ENCODE measurements at places on chromosomes 13 and 19.
A peak's percentile ranks its signal among the peaks of the same experiment; 100 is the strongest.

GRCh38 chr13:26446751-26447150, 110.7 kb upstream of the WASF3 start:
- H3K27me3 ChIP-seq: no peaks in the 10 kb centered on the region
- DNase-seq: no peak
- H3K27ac ChIP-seq: no peak overlapping the region
- no peak overlapping the region for H3K4me3 ChIP-seq
- H3K4me1 ChIP-seq: no peaks in the 10 kb centered on the region

DNA sequence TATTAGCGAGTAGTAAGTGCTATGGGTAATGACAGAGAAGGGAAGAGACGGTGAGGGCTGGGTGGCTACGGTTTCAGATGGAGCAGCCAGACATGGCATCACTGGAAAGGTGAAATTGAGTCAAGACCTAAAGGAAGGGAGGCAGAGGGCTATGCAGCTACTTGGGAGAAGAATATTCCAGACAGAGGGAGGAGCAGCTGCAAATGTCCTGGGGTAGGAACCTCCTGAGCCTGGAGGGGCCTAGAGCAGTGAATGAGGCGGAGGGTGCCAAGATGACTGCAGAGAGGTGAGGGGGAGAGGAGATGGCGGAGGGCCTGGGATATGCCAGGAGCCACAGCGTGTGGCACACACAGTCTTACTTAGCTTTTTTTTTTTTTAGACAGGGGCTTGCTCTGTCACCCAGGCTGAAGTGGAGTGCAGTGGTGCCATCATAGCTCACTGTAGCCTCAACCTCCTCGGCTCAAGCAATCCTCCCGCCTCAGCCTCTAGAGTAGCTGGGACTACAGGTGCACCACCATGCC, 21.1 kb downstream of the PLEKHF1 start:
- DNase-seq: no peak
- H3K4me1 ChIP-seq: no peaks in the 10 kb centered on the region

DNA sequence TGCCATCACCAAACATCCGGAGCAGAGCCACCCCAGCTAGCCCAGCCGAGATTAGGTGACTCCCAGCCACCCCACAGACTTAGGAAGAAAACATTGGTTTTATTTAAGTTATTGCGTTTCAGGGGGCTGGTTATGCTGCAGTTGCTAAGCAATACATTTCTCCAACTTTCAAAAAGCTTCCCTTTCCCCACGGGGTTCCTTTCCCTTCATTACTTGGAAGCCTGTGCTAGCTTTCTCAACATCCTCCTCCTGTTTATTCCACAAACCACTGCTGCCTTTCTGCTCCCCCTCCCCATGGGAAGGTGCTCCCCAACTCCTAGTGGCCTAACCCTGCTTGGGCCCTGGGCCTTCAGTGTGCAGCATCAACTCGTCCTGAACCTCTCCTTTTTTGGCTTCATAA, 52.6 kb downstream of the CDADC1 start:
- H3K27ac ChIP-seq: no peak overlapping the region
- H3K27me3 ChIP-seq: no peaks in the 10 kb centered on the region
- H3K4me1 ChIP-seq: peaks cover 6% of the 10 kb centered on the region
- DNase-seq: no peak
- H3K4me3 ChIP-seq: no peak overlapping the region

DNA sequence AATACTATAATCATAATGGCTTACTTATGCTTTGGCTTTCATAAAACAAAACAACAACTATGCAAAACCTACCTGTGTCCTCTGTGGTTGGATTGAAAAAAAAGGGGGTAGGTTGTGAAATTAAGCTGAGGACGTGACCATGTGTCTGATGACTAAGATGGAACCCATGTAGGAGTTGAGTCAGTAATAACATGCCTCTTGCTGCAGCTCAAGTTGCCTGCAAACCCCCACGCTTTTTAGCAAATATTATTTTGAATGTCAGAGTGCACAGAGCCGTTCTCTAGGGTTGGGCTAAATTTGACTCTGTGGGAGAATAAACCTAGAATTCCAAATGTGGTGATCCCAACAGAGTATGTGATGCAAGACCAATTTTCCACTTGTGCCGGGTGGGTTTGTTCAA, 209.3 kb downstream of the KCNRG start:
- H3K4me1 ChIP-seq: no peaks in the 10 kb centered on the region
- DNase-seq: no peak
- no peaks in the 10 kb centered on the region for H3K36me3 ChIP-seq
- H3K27ac ChIP-seq: no peak overlapping the region

DNA sequence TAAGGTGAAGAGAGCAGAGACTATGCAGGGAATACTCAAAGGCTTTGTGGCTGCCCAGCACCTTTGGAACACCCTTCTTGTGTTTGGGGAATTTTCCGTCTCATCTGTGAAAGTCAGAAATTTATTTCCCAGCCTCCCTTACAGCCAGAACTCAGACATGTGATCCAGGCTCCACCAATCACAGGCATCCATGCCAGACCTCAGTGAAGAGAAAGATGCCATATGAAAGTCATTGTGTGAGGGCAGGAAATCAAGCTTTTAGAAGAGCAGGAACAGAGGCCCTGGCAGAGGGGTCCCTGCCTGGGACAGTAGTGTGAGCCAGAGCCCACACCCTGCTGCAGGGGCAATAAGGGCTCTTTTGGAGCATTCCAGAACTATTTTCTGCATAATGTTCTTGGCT, 12.1 kb downstream of the CCDC70 start:
- DNase-seq: no peak
- H3K27me3 ChIP-seq: no peaks in the 10 kb centered on the region
- H3K4me1 ChIP-seq: peaks cover 10% of the 10 kb centered on the region
- H3K4me3 ChIP-seq: no peak overlapping the region

- no peak overlapping the region for H3K27ac ChIP-seq
- no peak for DNase-seq
- no peak overlapping the region for H3K4me3 ChIP-seq
- H3K4me1 ChIP-seq: no peaks in the 10 kb centered on the region
- no peaks in the 10 kb centered on the region for H3K36me3 ChIP-seq
Measured at GRCh38 chr19:54011507-54012211, 20.2 kb downstream of the CACNG6 start.

- no peaks in the 10 kb centered on the region for H3K27me3 ChIP-seq
- no peak for DNase-seq
- H3K36me3 ChIP-seq: no peaks in the 10 kb centered on the region
Measured at GRCh38 chr13:50866817-50867636, 23.5 kb upstream of the DLEU7 start.

DNA sequence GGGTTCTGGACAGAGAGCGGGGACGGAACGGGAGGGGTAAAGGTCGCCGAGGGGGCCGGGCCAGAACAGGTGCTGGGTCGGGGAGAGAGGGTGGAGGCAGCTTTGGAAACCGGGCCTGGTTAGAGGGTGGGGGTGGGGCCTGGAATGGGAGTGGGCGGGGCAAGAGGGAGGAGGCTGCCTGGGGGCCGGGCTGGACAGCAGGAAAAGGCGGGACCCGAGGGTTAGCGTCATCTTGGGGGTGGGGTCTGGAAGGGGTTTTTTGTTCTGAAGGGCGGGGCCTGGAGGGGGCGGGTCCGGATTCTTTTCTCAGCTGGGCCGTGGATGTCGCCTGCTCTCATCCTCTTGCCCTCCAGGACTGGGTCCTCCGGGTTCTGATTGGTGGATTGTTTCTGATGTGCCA, 4.3 kb upstream of the ZNF813 start:
- no peak overlapping the region for H3K4me3 ChIP-seq
- no peak overlapping the region for H3K27ac ChIP-seq
- DNase-seq: peak; percentile 67
- peaks cover 6% of the 10 kb centered on the region for H3K4me1 ChIP-seq
- H3K27me3 ChIP-seq: no peaks in the 10 kb centered on the region

GRCh38 chr13:37681281-37682032, 82.9 kb upstream of the POSTN start:
- H3K4me1 ChIP-seq: no peaks in the 10 kb centered on the region
- H3K36me3 ChIP-seq: no peaks in the 10 kb centered on the region
- no peak for DNase-seq
- H3K4me3 ChIP-seq: no peak overlapping the region
- H3K27me3 ChIP-seq: no peaks in the 10 kb centered on the region

DNA sequence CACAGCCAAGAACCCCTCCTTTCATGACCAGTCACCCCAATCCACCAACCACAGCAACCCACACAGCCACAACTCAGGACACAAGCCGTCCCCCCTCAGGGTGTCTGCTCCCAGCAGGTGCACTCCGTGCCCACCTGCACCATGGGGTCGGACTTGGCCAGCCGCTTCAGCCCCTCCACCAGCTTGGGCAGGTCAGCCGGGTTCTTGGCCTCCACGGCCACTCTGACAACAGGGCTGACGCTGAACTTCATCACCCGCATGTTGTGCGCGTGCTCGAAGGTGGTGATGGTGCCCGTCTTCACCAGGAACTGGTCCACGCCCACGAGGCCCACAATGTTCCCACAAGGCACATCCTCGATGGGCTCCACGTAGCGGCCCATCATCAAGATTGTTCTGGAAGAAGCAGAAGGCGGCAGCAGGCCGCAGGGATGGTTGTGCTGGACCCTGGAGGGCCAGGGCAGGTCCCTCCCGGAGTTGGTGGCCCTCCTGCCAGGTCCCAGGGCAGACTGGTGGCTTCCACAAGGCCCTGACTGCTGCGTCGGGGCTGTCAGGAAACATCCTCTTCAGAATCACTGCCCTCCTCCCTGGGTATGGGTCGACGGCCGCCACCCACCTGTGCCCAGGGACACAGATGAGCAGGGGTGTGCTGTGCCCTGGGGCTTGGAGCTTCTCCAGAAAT, 5.5 kb downstream of the EEF2 start:
- H3K4me1 ChIP-seq: peaks cover 14% of the 10 kb centered on the region
- no peaks in the 10 kb centered on the region for H3K27me3 ChIP-seq
- H3K36me3 ChIP-seq: peaks cover 90% of the 10 kb centered on the region
- H3K4me3 ChIP-seq: no peak overlapping the region
- no peak for DNase-seq
- H3K27ac ChIP-seq: no peak overlapping the region

DNA sequence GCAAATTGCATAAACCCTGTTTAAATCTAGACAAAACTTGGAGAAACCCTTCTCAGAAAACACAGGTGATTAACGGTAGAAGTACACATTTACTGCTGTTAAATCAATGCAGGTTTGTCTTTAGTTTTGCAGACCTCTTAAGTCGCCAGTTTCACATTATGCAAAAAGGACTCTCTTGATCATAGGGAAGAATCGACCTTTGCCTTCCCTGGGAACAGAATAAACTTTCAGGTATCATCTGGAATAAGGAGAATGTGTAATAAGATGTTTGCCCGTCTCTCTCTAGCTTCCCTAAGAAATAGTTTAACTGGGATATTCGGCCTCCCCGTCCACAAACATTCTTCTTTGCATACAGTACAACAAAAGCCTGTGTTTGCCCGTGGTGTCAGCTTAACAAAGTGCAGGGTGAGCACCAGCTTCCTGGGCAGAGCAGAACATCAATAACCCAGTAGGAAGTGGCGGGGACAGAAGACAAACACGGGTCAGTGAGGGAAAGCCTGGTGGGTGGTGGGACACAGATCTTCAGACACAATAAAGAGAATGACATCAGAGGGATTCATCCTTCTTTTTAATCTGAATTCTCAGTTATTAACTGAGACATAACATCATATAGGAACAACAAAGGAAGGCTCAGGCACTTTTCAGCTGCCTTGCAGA, 1077.7 kb upstream of the SLC10A2 start:
- H3K36me3 ChIP-seq: no peaks in the 10 kb centered on the region
- H3K4me1 ChIP-seq: no peaks in the 10 kb centered on the region
- no peak overlapping the region for H3K4me3 ChIP-seq
- no peak for DNase-seq
- H3K27ac ChIP-seq: no peak overlapping the region

- H3K4me3 ChIP-seq: no peak overlapping the region
- H3K27ac ChIP-seq: no peak overlapping the region
- no peaks in the 10 kb centered on the region for H3K4me1 ChIP-seq
- H3K36me3 ChIP-seq: peaks cover 2% of the 10 kb centered on the region
- no peaks in the 10 kb centered on the region for H3K27me3 ChIP-seq
Measured at GRCh38 chr13:42977219-42977659, 14.8 kb downstream of the EPSTI1 start.

DNA sequence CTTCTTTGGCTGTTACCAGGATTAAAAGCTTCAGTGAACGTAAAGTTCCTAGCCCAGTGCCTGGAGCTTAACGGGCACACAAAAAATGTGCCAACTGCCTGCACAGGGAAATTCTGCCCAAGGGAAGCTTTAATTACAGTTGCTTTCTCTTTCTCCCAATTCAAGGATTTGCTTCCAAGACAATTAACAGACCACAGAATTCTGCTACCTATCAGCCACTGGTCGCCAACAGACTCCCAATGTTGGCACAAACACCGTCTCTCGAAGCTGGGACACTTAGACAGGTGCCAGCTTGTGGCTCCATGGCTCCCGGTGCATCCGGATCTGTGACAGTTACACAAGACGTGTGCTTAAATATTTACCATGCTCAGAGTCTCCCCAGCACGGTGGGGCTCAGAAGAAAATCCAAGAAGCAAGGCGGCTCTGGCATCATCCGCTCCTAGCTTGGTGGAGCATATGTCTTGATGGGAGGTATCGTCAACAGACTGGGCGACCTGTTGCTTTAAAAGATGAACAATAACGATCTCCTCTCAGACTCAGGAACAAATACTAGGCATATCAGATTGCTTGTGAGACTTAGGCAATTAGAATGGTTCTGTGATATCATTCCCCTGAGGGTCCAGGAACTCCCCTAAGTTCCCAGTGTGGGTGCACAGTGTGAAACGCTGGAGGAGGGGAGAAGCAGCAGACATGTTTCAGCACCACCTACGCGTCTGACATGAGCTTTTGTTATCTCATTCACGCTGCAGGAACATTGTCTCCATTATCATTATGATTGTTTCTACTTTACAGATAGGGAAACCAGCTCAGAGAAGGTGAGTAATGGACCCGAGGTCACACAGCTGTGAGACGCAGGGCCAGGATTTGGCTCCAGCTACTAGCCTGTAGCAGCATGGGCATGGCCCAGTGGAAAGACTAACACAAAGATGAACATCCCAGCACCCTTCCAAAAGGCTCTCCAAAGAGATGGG, 61.6 kb downstream of the ALOX5AP start:
- no peaks in the 10 kb centered on the region for H3K4me1 ChIP-seq
- H3K27me3 ChIP-seq: no peaks in the 10 kb centered on the region
- H3K36me3 ChIP-seq: no peaks in the 10 kb centered on the region
- H3K27ac ChIP-seq: no peak overlapping the region
- DNase-seq: no peak

GRCh38 chr19:4929186-4929585, 19.9 kb downstream of the UHRF1 start:
- peaks cover 40% of the 10 kb centered on the region for H3K36me3 ChIP-seq
- peaks cover 19% of the 10 kb centered on the region for H3K4me1 ChIP-seq
- DNase-seq: no peak
- no peak overlapping the region for H3K4me3 ChIP-seq

Measured in common myeloid progenitor, CD34-positive (primary cell).